ENCODE measurements at places on chromosomes 3 and 15.

DNA sequence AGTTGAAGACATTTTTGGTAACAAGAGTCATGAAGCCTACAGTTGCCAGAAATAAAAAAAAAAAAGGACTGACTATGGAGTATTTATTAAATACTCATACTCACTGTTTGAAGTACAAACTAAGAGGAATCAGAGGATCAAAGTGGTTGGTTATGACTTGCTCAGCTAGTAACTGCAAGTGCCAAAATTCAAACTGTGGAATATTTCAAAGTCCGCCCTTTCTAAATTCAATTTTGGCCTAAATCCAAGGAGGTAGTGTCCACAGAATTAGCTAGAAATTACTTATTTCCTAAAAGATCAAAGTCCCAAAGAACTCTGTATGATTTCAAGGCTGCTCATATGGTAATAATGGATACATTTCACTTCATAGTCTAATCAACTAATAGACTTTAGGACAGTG lies 274.5 kb downstream of the ZBTB20 start:
- no peak for DNase-seq

DNA sequence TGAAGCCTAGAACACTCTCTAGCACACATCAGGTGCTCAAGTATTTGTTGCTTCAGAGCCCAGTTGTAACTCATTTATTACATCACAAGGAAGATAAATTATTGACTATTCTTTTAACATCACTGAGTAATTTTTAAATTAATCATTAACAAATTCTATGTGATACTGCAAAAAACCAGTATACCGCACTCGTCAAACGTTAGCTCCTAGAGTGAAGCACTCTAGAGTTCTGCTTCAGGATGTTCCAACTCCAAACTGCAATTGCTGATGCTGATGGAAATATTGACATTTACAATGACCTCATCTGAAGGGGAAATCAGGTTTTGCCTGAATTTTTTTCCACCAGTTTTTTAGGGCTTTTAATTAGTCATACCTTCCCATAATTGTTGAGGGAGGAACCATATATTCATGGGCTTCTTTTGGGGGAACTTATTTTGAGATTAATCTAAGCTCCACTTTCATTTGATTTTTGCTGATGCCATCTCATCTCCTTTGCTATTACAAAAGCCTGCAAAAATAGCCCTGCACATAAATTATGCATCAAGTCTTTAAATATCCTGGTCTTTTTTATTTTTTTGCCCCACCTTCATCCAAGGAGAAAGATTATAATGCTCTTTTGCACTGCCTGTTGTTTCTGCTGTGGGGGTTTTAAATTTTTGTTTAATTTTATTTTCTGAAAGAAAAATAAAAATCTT lies 123.0 kb upstream of the STAC start:
- no peak for DNase-seq

GRCh38 chr15:49918121-49918520 lies 200.9 kb downstream of the ATP8B4 start:
- no peak for DNase-seq

DNA sequence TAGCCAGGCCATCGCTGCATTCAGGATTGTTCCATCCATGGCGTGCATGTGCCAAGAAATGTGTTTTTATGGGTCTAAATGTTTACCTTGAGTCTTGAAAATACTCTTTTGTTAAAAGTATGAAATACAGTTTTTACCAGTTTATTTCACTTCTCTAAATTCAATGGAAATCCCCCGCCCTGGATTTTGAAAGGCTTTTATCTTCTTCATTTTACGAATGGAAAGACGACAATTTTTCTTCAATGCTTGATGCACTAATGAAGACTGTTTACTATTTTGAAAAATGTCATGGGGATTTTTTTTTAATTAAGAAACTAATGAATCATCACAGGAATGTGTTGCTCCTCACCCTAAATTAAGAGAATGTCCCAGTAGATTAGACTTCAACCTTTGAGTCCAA lies 83.5 kb downstream of the FAM81A start:
- DNase-seq: no peak

DNA sequence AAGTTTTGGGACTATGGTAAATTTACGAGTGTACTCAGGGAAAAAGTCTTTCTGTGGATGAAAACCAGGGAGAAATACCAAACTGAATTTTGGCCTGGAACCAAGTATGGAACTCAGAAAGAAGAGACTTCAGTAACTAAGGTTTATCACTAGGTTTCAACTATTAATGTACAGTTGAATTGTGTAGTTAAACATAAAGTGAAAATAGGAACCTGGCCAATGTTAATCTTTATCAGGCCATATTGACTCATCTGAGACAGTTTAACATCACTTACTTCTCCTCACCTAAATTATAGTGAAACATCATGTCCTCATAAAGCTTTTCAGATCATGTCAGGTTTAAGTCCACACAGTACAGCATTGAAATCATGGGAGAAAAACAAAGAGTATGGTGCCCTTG lies 197.7 kb downstream of the LSAMP start:
- no peak for DNase-seq

DNA sequence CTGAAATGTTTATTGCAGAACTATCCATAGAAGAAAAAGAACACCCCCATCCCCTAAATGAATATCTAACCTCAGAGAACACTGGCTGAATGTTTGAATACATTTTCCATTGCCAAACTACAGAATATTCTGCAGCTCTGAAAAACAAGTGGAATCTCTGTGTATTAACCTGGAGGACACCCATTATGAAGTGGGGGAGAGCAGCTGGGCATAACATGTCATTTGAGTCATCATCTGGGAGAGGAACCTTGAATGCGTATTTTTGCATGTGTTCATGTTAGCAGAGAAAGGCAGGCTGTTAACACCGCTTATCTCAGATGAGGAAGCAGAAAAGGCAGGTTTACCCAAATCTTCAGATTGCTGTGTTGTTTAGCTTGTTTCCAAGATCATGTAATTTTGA lies 31.5 kb downstream of the ESYT3 start:
- DNase-seq: no peak

- no peak for DNase-seq
Measured at GRCh38 chr3:184325715-184326369, 11.4 kb downstream of the EIF4G1 start.

DNA sequence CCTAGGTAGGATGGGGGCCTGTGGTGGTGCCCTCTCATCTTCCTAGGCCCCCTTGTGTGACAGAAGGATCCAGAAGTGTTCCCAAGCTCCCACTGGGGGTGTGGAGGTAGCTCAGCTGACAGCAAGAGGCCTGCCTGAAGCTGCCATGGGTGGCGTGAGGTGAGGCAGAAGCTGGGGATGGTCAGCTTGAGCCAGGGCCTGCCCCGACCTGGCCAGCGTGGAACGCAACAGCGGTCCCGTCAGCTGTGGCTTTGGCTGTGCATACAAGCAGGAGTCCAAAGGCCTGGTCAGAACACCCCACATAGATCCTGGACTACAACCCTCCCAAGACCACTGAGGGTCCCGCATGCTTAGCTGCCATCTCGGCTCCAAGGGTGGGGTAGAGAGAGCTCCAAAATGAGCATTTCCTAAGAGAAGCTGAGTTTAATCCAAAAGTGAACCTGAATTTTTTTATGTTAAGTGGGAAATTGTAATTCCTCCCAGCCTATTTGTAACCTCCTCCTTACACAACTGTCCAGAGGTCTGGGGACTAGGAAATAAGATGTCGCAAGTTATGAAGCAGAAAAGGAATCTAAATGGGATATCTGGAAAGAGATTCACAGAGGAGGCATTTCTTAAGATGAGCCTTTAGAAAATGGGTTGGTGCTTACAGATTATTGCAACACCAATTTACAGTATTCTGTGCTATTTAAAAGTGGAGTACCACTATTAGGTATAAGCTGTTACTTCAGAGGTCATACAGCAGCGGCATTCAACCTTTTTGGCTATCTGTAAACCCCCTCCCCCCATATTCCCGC lies 9.9 kb upstream of the PLA2G4D start:
- no peak for DNase-seq

DNA sequence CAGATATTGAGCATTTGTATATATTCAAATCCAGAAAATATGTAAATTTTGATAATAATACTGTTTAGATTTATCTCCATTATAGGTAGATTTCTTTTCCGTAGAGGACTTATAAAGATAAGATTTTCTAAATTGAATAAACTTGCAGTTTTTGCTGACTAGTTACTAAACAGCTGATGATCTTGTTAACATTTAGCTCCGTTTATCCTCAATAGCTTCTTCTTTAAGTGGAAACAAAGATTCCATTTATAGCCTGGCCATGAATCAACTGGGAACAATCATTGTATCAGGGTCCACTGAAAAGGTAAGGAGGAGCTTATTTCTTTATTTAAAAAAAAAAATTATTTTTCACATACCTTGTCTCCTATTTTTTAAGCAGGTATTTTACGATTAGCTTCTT lies 16.7 kb downstream of the WDR48 start:
- no peak for DNase-seq

GRCh38 chr15:85639752-85640381 lies 154.9 kb downstream of the KLHL25 start:
- no peak for DNase-seq

DNA sequence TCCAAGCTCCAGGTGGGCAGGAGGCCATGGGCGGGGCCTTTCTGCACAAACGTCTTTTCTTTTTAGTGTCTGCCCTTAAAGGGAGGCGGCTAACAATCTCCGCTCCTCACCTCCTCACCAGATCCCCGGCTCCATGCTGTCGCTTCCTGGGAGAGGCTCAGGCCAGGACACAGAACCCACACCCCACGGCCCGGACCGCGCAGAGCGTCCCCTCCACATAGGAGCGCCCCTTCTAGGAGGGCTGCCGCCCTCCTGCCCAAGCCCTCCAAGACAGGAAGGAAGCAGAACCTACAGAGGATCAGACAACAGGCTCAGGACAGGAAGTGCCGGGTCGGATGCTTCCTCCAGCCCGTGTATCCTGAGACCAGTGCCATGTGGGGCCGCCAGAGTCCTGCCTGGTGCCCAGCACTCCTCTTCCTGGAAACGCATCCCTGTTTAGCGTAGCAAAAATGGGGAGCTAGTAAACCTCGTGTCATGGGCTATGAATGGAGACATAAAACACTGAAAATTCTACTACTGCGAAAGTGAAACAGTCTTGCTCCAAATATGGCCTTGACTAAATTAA lies 83.2 kb upstream of the ATP10A start:
- DNase-seq: no peak

GRCh38 chr15:69289342-69290146 lies 9.2 kb upstream of the PAQR5 start:
- DNase-seq: no peak

- DNase-seq: no peak
Measured at GRCh38 chr15:35055416-35056105, 29.5 kb downstream of the NANOGP8 start.

DNA sequence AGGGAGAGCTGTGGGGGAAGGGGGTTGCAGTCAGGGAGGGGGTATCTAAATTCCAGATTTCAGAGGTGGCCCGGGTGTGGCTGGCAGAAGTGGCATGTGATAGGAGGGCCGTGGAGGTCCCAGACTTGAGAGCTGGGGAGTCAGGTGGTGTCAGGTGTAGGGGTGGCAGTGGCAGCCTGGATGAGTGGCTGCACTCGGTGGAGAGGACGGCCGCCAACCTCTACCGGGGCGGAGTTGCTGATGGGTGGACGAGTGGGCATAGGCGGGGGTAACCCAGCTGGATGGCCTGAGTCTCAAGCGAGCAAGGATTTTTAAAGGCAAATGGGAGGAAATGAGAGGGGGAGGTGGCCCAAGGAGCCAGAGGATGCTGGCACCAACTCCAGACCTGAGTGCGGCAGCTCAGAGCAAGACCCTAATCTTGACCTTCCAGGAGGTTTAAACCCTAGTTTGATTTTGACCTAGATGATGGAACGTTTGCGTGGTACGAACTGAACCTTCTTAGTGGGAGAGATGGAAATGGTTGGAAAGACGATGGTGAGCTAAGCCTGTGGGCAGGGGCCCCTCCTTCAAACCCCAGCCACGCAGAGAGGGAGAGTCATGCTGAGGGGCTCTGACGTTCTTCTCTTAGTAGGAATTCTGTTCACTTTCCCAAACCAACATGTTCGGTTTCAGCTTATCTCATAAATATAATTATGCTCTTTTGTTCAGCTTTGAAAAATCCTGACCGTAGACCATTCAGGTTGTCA lies 8.0 kb downstream of the TRAK1 start:
- DNase-seq: no peak
